ENCODE measurements at places on chromosomes 3 and 15.

- no peak for DNase-seq
Measured at GRCh38 chr3:128426128-128426921, 40.4 kb downstream of the DNAJB8 start.

- no peak for DNase-seq
Measured at GRCh38 chr3:34185301-34185700, 386.9 kb downstream of the PDCD6IP start.

DNA sequence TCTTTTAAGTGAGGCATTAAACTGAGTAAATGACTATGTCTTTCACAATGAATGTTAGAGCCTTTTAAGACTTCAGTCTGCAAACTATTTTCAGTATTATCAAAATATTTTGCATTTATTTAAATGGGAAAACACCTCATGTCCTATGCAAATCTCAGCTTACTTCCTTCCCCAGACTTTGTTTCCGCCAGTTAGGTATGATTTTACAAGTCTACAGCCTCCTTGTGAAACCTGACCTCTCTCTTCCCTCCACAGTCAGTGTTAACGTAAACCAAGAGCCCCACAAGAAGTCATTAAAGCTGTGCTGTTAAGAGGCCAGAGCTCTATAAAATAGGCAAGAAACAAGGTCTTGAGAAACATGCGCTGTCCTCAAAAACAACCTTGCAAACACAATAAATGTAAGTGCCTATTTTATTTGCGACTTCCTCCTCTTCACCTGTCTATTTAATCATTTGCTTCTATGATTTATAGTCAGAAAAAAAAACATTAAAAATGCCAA lies 48.3 kb downstream of the PRTG start:
- DNase-seq, result no peak

GRCh38 chr3:187982142-187982541 lies 171.8 kb upstream of the LPP start:
- no peak for DNase-seq

GRCh38 chr3:100090669-100091005 lies 23.7 kb downstream of the FILIP1L start:
- no peak for DNase-seq

DNA sequence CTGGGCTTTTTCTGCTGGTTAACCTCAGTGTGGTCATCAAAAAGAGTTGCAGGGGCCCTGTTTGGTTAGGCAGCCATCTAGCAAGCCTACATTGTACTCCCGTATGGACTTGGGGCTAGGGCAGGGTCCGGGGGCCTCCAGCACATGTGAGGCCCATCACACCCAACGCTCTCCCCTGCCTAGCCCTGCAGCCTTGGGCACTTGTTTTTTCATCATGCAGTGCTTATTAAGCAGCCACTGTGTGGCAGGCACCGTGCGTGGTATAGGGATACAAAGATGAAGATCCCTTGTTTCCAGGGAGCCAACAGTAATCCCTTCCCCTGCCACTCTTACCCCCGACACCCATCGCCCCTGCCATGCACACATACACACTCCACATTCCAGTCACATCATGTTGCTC lies 14.2 kb downstream of the MRAS start:
- no peak for DNase-seq

DNA sequence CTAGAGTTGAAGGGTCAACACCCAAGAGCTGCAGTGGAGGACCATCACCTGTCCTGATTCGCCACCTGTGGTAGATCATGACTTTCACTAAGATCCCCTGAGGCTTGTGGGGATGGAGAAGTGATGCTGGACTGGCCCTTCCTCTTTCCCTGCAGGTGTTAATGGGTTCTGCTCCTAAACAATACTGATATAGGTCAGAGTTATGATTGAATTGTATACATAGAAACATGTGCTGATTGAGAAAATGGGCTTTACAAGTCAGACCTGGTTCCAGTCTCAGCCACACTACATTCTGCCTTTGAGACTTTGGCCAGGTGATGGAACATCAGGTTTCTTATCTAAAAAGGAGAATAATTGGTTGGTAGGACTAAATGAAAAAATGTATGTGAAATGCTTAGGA lies 418.9 kb upstream of the TPRG1 start:
- DNase-seq, result no peak

GRCh38 chr15:83546512-83546888 lies 99.4 kb downstream of the SH3GL3 start:
- no peak for DNase-seq

DNA sequence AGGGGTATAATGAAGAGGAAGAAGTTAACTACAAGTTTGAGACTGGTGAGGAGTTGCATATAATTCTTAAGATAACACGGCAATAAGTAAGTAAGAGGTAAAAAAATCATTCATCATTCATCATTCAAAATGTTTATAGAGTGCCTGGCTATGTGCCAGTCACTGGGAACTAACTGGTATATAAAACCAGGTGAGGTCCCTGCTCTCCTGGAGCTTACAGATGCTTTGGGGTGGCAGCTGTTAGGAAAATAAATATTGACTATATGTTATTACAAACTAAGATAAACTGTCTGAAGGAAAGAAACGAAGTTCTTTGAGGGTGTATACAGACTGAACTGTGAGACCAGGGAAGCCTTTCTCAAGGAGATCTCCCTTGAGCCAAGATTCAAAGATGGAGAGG lies 2.9 kb downstream of the CASR start:
- DNase-seq, result no peak

DNA sequence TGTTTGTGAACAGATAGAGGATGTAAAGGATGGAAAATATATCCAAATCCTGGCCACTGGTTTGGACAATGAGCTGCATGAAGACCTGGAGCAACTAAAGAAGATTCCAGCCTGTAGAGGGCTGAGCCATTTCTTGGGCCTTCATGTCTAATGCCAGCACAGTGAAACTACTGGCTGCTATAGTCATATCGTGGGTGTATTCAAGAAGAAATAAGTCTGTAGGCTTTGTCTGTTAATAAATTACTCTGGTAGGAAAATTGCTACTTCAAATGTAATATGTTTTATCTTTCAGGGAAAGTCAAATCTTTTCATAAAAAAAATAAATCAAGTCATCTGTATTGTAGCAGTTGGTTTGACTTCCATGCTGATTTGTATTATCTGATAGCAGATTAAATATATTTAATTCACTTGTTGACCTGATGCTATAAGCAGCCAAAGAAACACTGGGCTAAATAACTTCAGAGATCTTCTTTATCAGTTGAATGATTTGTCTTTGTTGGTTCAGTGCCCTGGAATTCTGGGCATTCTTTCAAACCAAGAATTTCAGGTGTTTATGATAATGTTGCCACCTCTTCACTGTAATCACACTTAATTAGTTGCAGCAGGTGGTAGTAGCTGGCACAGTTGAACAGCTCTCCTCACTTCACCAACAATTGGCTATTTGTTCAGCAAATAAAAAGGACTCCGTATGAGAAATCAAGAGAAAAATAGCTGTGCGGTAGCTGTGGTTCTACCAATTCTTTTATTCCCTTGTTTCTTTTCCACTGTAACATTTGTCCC lies 1109.5 kb downstream of the NSUN3 start:
- DNase-seq, result no peak

GRCh38 chr15:100043692-100044091 lies 298.1 kb downstream of the ADAMTS17 start:
- no peak for DNase-seq

GRCh38 chr3:124969190-124969589 lies 34.6 kb upstream of the MUC13 start:
- DNase-seq, result no peak

GRCh38 chr3:73203101-73203500 lies 141.6 kb downstream of the EBLN2 start:
- DNase-seq, result no peak

GRCh38 chr15:73936181-73936580 lies 9.9 kb downstream of the LOXL1 start:
- DNase-seq, result no peak

GRCh38 chr15:99248000-99248715 lies 1.2 kb downstream of the TTC23 start:
- DNase-seq, result no peak

GRCh38 chr3:41224120-41224806 lies 25.0 kb downstream of the CTNNB1 start:
- DNase-seq, result no peak

DNA sequence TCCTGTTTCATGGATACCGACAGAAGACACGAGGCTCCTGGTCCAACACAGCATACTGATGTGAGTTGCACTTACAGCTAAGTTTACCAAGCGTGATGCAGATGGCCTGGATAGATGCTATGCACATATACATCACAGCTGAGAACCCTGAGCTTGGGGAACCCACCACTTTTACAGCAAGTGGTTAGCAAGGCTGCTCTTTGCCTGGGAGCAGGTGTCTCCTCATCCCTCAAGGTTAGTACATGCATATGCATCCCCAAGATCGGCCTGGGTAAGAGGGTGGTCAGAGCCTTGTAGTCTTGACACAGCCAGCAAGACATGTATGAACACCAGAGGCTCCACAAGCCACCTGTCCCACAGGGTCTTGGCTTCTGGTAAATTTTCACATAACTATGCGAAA lies 28.3 kb downstream of the LRRC2 start:
- no peak for DNase-seq

All from T1000 (cell line).